ENCODE measurements at places on chromosomes 7 and 10.

- DNase-seq, result peak; percentile 74
These were observed 39.8 kb downstream of the SPOCK2 start for GRCh38 chr10:72048450-72049124.

GRCh38 chr10:71852355-71852937 lies 1.4 kb upstream of the PSAP start:
- DNase-seq, result no peak

- DNase-seq, result no peak
These were observed 7.9 kb upstream of the ARPC1B start for GRCh38 chr7:99366646-99367045.

DNA sequence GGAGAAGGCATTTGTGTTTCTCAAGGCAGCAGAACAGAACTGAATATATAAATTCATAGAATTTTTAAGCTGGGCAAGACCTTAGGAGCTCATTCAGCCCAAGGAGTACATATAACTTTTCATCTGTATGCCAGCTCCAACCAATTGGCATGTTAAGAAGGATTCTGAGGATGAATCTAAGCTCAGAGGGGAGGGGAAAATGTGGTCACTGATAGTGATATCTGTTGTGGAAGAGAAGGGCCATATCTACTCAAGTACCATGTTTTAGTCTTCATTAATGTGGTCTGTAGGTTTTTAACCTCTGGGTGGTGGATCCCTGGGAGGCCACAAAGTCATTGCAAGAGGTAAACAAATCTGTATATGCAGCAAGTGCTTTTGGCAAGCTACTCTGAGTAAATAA lies 6.4 kb downstream of the CALD1 start:
- no peak for DNase-seq

DNA sequence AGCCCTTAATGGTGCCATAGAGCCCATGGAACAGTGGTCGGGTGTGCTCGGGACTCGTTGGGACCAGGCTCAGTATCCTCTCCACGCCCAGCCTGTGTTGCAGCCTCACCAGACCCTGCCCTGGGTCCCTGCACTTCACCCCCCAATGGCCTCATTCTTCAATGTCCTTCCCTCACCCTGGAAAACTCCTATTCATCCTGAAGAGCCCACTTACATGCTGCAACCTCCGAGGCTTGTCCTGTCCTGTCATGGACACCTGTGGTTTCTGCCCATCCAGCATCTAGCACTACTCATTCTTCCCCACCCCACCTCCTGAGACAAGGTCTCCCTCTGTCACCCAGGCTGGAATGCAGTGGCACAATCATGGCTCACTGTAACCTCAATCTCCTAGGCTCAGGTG lies 7.7 kb downstream of the MMD2 start:
- DNase-seq, result no peak

- no peak for DNase-seq
These were observed 141.0 kb downstream of the FZD1 start for GRCh38 chr7:91405092-91405788.

DNA sequence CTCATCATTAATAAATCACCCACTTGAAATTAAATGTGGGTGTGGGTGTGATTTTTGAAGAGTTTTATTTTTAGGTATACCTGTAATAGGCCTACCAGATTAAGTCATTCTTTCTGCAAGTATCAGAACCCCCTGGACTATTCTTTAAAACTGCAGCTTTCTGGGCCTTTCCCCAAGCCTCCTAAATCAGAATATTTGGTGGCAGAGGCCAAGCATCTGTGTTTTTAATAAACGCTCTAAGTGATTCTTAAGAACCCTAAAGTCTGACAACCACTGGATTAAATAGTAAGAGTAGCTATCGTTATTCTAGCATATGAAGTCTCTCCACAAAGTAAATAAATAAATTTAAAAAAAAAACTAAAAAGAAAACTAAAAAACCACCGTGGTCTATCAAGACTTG lies 703.0 kb upstream of the NRP1 start:
- no peak for DNase-seq

DNA sequence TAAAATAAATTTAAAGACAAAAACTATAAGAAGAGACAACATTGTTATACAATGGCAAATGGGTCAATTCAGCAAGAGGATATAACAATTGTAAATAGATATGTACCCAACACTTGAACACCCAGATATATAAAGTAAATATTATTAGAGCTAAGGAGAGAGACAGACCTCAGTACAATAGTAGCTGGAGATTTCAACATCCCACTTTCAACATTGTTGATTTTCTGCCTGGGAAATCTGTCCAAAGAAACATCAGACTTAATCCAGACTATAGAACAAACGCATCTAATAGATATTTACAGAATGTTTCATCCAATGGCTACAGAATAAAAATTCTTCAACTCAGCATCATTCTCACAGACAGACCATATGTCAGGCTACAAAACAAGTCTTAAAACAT lies 256.1 kb downstream of the GRM8 start:
- DNase-seq, result no peak

DNA sequence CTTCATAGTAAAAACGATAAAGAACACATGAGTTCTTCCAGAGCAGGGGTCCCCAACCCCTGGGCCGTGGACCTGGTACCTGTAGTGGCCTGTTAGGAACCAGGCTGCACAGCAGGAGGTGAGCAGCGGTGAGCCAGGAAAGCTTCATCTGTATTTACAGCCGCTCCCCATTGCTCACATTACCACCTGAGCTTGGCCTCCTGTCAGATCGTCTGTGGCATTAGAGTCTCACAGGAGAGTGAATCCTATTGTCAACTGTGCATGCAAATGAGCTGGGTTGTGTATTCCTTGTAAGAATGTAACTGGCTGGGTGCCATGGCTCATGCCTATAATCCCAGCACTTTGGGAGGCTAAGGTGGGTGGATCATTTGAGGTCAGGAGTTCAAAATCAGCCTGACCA lies 229.5 kb downstream of the CNTNAP2 start:
- no peak for DNase-seq

- DNase-seq, result no peak
These were observed 164.3 kb downstream of the JAZF1 start for GRCh38 chr7:28016297-28016696.

- DNase-seq, result no peak
These were observed 19.9 kb downstream of the TMEM72 start for GRCh38 chr10:44930904-44931620.

GRCh38 chr10:32331606-32332005 lies 15.4 kb downstream of the EPC1 start:
- no peak for DNase-seq

- DNase-seq, result no peak
These were observed 9.8 kb downstream of the ZNF775 start for GRCh38 chr7:150388709-150389531.

- DNase-seq, result no peak
These were observed 144.4 kb upstream of the PTER start for GRCh38 chr10:16292366-16292765.
